NCI-H510A treated with DMSO at 0.1 percent for 48 hours (cell line): ENCODE measurements at places on chromosomes 6 and 20.

GRCh38 chr6:137496909-137497720, 2.9 kb upstream of the OLIG3 start:
- peak; percentile 9 for DNase-seq

DNA sequence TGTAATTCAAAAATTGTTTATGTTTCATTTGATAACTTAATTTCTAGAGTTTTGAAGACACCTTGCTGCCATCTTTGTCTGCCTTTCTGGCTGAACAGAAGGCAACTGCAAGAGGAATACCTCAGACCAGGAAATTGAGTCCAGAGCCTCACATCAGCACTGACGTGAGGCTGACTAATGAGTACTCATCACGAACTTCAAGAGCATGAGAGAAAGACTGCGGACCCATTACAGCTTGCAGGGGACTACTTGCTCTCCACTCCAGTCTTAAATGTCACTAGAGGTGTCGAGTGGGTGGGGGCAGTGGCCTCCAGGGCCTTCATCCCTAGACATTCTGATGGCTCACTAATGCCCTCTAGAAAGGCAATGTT, 109.5 kb upstream of the SSTR4 start:
- DNase-seq, result no peak

GRCh38 chr6:116047173-116047933, 13.3 kb downstream of the FRK start:
- no peak for DNase-seq

DNA sequence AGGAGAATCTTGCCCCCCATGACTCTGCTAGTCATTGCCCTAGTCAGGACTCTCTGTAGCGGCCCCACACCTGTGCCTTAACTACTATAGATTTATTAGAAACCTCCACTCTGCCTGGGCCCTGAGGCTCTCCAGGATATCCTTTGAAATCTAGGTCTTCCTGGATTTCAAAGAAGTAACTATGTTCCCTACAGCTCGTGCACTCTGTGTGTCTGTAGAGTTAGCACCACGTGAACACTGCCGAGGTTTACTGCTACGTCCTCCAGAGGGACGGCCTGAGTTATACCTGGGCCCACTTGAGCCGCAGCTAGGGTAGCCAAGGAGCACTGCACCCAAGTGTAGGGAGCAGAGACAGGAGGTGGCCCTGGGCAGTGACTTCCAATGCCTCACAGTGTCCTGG, 19.8 kb downstream of the GLP1R start:
- no peak for DNase-seq

- DNase-seq, result no peak
Observed at GRCh38 chr6:53375847-53376246, 27.1 kb upstream of the ELOVL5 start.

DNA sequence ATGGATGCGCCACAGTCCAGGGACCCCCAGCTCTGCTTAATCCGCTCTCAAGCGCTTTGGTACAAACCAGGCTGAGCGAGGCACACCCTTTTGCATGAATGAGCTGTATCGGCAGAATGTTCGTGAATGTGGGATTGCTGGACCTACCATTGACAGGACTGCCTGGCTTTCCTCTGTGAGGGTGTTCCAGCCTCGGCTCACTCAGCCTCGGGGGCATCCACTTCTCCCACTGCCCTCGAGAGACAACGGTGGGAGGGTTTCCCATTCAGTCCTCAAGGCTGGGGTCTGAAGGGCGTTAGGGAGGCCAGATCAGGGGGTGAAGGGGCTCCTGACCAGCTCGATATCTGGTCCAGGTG, 17.4 kb downstream of the MDFI start:
- DNase-seq, result no peak

DNA sequence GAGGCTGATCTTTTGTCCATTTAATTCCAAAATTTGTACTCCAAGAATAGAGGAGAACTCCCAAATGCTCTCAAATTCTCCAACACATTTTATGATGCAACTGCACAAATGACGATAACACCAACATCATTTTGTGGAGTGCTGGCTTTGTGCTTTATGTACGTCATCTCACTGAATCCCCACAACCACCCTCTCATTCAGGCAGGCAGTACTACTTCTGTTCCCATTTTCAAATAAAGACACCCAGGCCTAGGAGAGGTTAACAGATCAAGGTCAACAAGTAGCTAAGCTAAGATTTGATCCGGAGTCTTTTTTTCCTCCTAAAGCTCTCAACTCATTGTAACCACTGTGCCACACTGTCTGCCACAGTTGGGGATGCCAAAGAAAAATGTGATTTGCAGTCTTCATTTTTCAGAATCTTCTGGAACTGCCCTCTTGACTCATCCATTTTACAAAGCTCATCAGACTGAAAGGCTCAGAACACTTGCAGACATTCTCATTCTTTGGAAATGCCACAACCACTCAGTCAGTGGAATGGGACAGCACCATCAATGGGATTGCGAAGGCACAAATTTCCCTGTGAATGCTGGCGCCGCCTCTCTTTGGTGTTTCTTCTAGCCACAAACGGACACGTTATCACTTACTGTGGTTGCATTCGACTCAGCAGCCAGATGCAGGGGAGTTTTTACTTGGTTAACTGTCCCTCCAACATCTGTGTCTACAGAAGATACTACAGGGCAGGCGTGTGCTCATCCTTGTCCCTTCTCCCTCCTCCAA, 184.4 kb downstream of the GJA10 start:
- DNase-seq, result no peak

GRCh38 chr6:73107016-73107415, 118.3 kb downstream of the KHDC1L start:
- no peak for DNase-seq

DNA sequence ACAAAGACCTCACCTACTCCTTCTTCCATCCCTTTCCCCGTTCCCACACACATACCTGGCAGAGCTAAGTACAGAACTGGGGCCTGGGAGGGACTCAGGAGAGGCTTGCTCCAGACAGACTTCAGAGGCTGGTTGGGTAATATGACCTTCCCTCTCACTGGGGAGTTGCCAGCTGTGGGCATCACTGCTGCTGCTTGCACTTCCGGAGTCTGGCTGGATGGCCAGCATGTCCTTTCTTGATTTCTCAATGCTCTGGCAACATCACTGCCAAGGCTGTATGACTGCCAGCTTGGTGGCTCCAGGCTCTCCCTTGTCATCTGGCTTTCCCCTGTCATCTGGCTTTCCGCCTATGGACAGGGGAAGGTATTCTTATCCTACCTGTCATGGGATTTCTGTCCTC, 47.8 kb downstream of the CDH22 start:
- DNase-seq, result peak; percentile 11

DNA sequence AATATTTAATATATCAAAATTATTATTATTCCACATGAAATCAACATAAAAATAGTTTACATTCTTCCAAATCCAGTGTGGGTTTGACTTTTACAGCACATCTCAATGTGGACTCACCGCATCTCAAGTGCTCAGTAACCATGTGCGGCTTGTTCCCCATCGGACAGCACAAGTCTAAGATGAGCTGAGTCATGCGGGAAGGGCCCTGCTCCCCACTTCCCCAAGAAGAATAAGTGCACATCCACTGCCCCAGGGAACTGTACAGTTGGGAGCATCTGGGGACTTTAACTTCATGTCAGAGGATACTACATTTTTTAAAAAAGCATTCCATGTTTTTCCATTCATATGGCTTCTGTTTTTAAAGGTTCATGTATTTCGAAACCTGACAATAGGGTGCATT, 325.6 kb downstream of the BTBD3 start:
- no peak for DNase-seq

DNA sequence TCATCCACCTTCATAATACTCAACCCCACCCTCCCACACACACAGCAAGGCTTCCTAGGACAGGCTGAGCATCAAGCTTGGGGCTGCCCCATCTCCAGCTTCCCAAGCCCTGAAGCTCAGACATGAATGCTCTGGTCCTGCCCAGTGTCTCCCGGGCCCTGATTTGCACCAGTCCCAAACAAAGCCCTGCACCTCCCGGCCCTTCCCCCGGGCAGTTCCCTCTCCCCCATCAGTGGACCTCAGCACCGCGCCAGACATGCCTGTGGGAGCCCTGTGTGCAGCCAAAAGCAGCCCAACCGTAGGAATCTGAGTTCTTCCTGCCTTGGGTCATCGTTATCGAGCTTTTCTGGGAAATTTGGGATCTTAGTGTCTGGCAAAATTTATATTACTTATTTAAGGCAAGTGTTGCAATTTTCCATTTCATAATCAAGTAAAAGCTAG, 63.5 kb downstream of the THBS2 start:
- no peak for DNase-seq

GRCh38 chr6:126913651-126914050, 204.8 kb upstream of the RSPO3 start:
- DNase-seq, result no peak

DNA sequence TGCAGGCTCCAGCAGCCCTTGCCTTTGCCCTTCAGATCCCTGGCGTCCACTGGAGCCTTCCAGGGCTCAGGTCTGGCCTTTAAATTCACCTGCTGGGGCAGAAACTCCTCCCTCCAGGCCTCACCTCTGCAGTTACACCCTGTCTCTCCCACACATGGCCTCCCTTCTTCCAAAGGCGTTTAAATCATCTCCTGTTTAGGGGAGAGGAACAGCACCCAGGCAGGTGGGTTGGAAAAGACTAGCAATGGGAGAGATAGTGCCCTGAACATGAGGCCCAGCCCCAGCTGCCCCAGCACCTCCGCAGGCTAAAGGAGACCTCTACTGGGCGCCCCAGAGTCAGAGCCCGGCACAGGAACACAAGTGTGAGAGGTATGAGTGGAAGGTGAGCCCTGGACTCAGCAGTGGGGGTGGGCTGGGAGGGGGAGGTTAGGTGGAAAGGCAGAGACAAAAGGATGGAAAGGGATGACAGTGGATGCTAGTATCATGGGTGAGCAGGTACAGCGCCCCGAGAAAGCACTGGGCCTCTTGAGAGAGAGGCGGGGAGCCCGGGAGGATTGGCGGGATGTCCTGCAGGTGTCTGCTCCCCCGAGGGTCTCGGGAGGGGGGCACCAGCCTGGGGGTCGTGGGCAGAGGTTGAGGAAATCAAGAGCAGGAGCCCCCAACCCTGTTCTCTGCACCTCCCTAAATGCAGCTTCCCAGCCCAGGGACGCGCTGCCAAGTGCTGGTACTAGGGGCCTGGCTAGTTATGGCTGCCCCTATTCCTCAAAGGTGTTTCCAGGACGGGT, at the start of gene CST9:
TSS of gene CST9 (minus strand) at position 51 of the 785 bp plus-strand sequence. CDS start 53 bp downstream, outside the sequence.
- no peak for DNase-seq

- no peak for DNase-seq
Observed at GRCh38 chr20:31835977-31836852, 9.2 kb downstream of the FOXS1 start.

DNA sequence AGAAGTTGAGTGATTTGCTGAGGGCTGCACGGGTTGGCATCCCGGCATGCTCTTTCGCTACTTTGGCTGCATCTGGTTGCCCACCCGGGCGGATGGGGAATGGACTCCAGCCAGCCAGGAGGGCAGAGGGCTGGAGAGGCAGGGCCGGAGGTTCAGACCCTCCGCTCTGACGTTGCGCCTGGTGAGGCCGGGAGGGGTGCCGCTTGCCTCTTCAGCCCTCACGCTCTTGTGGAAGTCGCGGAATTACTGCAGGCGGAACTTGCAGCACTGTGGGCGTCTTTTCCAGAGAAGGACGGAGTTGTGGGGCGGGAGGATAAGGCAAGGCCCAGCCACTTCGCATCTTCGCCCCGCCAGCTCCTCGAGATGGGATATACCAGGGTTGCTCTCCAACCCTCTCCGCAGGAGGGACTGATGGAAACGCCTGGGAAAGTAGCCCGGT, 656 bp downstream of the RTEL1 start:
- no peak for DNase-seq

- DNase-seq, result no peak
Observed at GRCh38 chr6:88298066-88298845, 132.1 kb upstream of the CNR1 start.

DNA sequence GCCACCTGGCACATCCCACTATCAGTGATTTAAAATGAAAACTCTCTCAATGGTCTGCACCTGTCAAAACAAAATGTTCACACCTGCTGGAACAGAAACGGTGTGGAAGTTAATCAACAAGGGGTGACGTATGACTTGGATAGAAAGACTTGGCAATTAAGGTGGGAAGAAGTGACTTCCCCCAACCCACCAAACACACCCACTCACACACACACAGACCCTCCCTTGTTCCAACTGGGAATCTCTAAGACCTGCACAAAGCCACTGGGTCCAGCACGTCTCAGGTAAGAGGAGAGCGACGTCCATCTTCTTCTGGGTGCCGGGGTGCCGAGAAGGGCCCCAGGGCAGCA, 25.1 kb upstream of the TCFL5 start:
- DNase-seq, result peak; percentile 72
